Stimulated activated CD8-positive, alpha-beta memory T cell treated with anti-CD3 and anti-CD28 coated beads, Interleukin-7, amount 100 ng/mL, for 24 hours (primary cell): ENCODE measurements at places on chromosomes 5 and 9.

DNA sequence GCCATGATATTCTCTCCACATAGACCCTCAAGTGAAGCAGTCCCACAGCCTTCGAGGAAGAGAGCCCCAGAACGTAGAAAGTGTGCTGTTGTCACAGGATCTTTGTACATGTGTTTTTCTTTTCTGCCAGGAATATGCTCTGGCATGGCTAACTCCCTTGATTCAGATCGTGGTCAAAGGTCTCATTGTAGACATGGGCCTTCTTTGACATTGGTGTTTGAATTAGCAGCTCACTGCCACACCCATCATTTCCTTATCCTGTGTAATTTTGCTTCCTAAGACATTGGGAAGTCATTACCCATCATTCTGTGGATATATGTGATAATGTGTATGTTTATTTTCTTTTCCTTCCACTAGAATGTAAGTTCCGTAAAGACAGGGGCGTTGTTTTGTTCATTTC, 25.5 kb downstream of the MTRR start:
- DNase-seq = no peak

DNA sequence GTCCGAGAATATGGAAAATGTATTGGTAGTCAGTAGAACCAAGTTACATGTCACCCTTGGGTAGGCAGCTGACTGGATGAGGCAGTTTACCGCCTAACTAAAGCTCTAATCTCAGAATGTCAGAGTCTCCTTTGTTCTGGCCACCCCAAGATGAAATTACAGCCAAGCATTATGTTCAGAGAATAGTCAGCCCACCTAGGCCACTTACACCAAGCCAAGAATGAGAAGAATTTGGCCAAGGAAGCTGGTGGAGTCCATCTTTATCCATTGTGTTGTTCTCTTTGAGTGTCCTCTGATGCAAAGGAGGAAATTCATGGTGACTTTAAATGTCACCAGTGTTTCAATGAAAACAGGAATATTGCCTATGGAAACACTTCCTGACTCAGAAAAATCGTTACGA, 275.1 kb upstream of the MAP3K1 start:
- no peak for DNase-seq

DNA sequence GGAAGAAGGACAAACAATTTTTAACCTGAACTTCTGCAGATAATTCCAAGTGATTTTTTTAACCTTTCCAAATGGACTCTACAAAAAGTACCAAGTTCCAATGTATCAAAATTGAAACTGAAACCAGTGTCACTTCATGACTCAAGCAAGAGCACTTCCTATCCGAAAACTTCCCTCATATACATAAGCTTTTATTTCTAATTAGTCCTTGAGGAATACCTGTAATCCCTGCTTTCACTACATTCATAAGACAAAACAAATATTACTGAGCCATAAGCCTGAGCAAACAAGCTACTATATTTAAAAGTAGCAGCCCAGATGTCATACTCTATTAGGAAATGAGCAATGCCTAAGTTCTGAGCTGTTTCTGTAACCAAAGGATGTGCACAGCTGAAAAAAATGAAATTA, 224.4 kb downstream of the EBF1 start:
- DNase-seq = no peak

- no peak for DNase-seq
Measured at GRCh38 chr5:40834391-40834848, 602 bp downstream of the RPL37 start.

GRCh38 chr5:135179308-135179980, 145.4 kb upstream of the PITX1 start:
- DNase-seq = no peak

- DNase-seq = no peak
Measured at GRCh38 chr5:1793966-1794900, 5.4 kb downstream of the MRPL36 start.

GRCh38 chr9:93022066-93022465, 36.4 kb upstream of the SUSD3 start:
- no peak for DNase-seq

GRCh38 chr9:5425006-5425628, 12.6 kb downstream of the PLGRKT start:
- no peak for DNase-seq

DNA sequence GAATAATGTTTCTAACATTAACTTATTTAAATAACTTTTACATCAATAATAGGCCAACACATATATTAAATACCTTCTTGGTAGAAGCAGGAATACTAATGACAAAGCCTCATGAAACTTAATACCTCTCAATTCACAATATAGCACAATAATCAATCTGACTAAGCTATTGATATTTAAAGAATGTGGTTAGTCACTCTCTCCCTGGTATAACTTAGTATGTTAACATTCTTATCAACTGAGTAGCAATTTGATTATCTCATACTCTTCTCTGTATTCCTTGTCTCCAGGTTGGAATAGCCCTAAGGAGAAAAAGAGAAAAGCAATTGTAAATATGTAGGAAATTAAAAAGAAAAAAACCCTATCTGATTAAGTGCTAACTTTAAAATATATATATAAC, 4.9 kb upstream of the PGGT1B start:
- DNase-seq = no peak

DNA sequence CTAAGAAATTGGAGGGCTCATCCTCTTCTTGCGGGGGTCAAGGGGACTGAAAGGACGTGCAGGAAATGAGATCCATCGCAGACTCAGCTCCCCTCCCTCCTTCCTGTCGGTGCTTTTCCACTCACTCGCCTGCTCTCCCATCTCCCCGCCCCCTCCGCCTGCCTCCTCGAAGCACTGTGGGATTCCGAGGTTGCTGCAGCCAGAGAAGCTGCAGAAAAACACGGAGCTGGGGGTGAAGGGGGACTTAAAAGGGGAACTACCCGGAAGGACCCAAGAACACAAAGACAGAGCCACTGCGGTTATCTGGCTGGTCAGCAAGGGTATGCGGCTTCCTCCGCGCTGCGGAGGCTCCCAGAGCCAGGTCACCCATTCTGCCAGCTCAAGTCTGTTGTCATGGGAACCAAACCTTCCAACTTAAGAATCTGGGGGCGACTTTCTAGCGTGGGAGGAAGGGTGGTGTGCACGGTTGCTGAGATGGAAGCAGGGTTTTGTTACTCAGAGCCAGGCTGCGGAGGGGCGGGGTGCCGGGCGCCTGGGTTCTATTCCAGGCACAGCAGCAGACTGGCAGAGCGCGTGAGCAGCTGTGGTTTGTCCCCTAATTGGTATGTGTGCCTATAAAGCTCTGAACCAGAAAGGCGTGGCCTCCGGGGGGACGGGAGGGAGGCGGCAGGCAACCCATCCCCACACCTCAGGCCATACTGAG, 24.9 kb downstream of the PCDHGC5 start:
- no peak for DNase-seq

GRCh38 chr5:120843390-120843980, 379.4 kb downstream of the PRR16 start:
- no peak for DNase-seq

DNA sequence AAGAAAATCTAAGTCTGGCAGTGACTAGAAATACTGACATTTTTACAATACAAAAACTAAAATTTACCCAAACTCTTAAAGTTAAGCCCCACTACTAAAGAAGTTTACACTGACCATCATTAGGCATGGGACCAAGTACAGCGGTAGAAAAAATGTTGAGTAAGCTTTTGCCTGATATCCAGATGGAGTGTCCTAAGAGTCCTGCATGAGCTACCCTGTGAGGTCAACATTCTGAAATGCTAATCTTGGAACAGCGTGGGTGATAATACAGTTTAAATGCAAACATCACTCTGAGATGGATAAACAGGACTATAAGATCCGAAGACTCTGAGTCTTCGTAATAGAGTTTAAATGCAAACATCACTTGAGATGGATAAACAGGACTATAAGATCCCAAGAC, 189.7 kb downstream of the DCP2 start:
- DNase-seq = no peak

GRCh38 chr5:129804705-129805104, 56.8 kb downstream of the MINAR2 start:
- no peak for DNase-seq

DNA sequence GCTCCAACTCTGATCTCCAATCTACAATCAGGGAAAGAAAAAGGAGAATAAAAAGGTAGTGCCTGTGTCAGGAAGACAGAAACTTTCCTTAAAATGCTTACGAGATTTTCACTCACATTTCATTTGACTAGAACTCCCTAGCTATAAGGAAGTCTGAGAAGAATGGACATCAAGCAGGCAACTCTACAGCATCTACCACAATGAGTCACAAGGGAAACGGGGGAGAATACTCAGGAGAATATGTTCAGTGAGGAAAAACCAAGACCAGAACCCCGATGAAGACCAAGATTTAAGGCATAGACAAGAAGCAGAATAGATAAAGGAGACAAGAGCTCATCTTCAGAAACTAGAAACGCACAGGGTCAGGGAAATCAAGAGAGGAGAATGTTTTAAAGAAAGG, 9.0 kb upstream of the SETD9 start:
- DNase-seq = no peak

DNA sequence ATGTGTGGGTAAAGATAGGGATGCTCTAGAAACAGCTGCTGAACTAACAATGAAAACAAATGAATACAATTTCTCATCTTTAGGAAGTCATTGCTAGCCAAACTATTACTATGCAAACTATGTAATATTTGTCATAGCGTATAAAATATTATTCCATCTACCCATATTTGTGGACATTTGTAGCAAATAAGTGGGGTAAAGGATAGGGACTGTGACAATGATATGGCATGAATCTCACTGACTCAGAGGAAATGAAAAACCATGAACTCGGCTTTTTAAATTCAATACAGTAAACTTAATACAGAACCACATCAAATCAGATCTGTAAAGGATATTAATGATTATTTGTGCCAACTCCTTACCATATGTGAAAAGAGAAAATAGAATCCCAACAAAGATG, 16.7 kb upstream of the TAS2R1 start:
- no peak for DNase-seq

DNA sequence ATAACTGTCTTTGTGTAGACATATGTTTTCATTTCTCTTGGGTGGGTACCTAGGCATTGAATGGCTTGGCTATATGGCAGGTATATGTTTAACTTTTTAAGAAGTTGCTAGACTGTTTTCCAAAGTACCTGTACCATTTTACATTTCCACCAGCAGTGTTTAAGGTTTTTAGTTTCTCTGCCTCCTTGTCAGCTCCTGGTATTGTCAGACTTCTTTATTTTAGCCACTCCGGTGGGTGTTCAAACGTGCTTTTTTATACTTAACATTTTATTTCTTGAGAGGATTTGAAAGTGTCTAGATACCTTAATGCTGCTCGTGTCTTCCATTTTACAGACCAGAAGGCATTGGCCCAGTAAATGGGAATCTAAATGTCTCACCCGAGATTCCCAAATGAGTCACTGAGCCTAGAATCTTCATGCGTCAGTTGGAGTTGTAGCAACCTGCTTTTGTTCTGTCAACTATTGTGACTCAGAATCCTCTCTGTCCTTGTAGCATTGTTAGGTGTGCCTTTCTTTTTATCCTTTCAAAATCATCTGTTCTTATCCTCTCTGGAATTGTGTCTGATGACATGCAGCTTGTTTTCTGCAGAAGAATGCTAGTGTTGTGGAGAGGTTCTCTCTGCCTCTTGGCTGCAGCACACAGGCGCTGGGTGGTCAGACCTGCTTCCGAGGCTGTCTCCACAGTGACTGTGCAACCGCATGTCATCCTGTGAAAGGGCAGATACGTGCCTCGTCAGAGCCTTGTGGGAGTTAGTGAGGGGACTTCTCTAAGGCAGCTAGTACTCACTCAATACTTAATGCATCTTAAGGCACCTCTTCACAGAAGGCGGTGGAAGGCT, 291.8 kb downstream of the AOPEP start:
- no peak for DNase-seq

GRCh38 chr5:149221326-149221725, 50.3 kb upstream of the AFAP1L1 start:
- DNase-seq = no peak

GRCh38 chr5:144549580-144549979, 378.9 kb downstream of the KCTD16 start:
- DNase-seq = no peak

- DNase-seq = no peak
Measured at GRCh38 chr9:134304690-134305089, 21.6 kb upstream of the RXRA start.

GRCh38 chr5:146409054-146409671, 38.0 kb upstream of the TCERG1 start:
- no peak for DNase-seq

GRCh38 chr5:64831996-64832395, 63.3 kb downstream of the CWC27 start:
- no peak for DNase-seq

- DNase-seq = no peak
Measured at GRCh38 chr5:172839669-172840431, 5.8 kb downstream of the ERGIC1 start.

- DNase-seq = no peak
Measured at GRCh38 chr9:127283917-127284497, 19.4 kb downstream of the GARNL3 start.

- no peak for DNase-seq
Measured at GRCh38 chr5:124172389-124173003, 573.9 kb downstream of the ZNF608 start.

- DNase-seq = no peak
Measured at GRCh38 chr9:124887832-124888231, 25.9 kb downstream of the ARPC5L start.

- no peak for DNase-seq
Measured at GRCh38 chr5:178532236-178532635, 58.0 kb downstream of the COL23A1 start.

GRCh38 chr9:92970467-92970923, 23.2 kb downstream of the FGD3 start:
- DNase-seq = no peak

DNA sequence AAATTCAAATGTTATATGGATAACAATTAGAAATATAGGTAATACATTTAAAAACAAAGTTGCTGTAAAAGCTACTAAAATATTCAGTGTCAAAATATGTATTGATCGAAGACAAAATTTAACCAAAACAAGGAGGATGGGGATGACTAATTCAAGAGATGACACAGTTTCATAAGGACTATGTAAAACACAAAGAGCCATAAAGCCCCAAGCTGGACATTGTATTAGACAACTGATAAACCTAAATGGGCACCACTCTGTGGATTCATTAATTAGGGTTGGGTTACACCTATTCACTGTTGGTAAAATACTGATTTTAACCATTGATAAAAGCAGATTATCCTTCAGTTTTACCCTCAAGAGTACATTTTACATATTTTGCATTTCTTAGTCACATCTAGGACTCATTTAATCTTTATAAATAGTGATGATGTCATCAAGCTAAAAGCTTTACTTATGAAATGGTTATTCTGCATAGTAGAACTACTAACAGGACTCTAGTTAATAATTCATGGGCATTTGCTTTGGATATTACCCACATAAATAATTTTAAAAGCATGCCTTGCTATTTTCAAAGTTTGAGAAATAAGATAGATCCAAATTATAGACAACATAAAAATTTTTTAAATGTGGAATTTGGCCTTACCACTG, 13.7 kb downstream of the TUT7 start:
- DNase-seq = no peak
